ENCODE measurements at places on chromosomes 1 and 21. TPM values are rescaled to one million over a fixed set of nuclear protein-coding genes. Genes with fewer than 3 reads are reported as not detected.

Gene EFNA4
- 10.9 TPM for total RNA-seq

DNA sequence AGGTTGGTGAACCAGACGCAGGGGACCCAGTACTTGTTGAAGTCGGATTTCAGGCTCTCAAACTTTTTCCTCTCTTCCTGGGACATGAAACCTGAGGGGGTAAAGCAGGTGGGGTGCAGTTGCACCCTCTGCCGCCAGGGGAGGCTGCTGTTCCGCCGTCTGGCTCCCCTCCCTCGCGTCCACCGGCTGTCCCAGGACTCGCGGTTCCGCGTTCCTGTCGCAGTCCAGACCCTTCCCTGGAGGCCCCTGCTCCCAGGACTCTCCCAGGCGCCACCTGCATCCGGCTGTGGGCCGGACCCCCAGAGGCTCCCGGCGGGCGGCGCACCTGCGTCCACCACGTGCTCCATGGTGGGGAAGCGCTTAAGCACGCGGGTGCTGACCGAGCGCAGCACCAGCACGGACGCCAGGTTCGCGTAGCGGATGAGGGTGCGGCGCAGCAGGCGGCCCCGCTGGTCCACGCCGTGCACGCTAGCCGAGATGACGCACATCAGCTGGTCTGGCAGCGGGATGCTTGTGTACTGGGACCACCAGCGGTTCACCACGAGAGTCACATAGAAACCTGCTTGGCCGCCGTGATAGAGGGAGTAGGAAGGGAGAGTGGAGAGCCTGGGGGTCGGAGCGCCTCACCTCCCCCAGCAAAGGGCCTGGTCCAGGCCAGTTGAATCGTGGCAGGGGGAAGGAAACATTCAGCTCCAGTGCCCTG lies 1.7 kb downstream of the BEST4 start:
- no peak for DNase-seq

DNA sequence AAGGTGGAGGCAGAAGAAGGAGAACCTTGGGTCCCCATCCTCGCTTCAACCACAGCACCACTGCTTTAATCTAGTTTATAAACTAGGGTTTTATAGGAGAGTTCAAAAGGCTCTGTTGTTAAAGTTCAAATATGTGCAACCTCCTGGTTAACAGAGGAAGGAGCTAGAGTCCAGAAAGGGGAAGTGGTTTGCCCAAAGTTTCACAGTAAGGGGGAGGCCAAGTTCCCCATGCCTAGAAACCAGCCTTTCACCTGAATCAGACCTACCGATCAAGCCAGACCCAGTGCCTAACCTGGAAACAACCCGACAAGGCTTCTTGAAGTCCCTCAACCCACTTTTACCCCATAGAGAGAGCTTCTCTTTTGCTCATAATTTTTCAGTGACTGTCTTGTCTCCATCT lies 106.5 kb downstream of the PLPP3 start:
- no peak for DNase-seq

Gene ESRRG
- total RNA-seq: not detected

Gene KRTAP21-3
- not detected for total RNA-seq

Gene KRTAP7-1
- not detected for total RNA-seq

- no peak for DNase-seq
Observed at GRCh38 chr1:153610334-153610733, 2.6 kb downstream of the S100A16 start.

GRCh38 chr1:92817986-92818764 lies 13.7 kb upstream of the RPL5 start:
- no peak for DNase-seq

Gene CYP4X1
- total RNA-seq: 1.6 TPM

- no peak for DNase-seq
Observed at GRCh38 chr1:111723091-111723806, 15.9 kb downstream of the INKA2 start.

GRCh38 chr1:181044449-181044966 lies 10.7 kb downstream of the MR1 start:
- no peak for DNase-seq

Gene LDLRAD1
- total RNA-seq: not detected

Gene FAM72B
- total RNA-seq: 6.9 TPM

GRCh38 chr1:33045246-33045645 lies 8.6 kb upstream of the AK2 start:
- no peak for DNase-seq

Gene SPAG17
- total RNA-seq: not detected

DNA sequence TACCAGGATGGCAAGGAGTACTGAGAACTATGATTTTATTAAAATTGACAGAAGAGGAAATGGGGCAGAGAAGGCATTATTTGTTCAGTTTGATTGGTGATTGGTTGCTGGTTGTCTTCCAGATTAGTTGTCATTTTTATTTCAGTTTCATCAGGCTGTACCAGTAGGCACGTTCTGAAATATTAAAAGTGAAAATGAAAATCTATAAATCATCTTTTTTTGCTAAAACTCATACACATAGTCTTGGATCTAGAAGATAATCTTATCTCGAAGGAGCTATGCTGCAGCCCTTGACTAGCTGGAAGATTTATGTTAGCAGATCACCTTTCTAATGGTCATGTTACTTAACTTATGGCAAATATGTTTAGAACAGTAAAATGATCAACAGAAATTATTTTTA lies 29.0 kb downstream of the NEK7 start:
- DNase-seq: no peak

DNA sequence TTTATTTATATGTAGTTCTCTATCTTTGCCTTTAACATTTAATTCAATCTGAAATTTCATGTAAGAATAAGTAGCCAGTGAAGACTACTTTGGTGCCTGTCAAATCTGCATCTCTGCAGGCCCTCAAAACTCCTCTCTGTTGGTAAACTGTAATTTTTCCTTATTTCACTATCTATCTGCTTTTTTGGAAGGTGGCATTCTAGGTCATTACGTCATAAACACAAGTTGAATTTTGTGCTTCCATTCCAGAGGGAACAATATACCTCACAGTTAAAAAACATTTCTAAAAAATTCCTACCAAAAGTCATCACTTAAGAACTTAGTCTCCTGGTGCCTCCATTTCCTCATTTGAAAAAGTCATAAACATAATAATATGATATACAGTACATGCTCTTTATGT lies 176.0 kb downstream of the GABPA start:
- DNase-seq: no peak

DNA sequence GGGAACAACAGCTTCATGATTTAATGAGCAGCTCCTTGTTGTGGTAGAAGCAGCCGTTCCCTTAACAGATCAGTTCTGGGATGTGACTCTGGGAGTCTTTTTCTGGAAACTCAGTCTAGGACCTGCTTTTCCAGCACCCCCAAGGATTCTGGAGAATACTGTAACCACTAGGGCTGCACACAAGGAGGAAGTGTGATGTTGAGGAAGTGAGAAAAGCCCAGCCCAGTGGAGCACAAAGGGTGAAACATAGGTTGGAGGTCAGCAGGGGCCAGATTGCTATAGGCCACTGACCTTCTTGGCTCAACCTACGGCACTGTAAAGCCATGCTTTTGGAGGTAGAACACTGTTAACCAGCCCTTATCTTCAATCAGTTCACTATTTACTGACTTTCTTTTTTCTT lies 10.1 kb upstream of the PLA2G5 start:
- DNase-seq: no peak

Gene PTPRC
- total RNA-seq: not detected

Gene NDC1
- total RNA-seq: 29.7 TPM

Gene NTMT2
- not detected for total RNA-seq

Gene CHRM3
- not detected for total RNA-seq

Gene CD48
- total RNA-seq: not detected

DNA sequence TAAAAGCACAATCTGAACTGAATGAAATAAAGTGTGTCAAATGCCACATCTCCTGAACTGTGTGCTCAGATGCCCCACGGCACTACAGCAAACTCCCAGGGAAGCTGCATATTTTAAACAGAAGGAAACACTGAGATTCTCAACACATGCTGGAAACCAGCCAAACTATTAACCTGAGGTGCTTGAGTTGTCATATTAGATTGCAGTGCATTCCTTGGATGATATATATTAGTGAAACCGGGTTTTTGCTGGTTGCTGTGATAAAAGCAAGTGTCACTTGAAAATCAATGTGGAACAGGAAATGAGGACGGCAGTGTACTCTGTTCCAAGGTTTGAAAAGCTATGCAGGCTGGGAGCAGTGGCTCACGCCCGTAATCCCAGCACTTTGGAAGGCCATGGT lies 8.7 kb downstream of the SYNJ1 start:
- DNase-seq: no peak

- DNase-seq: no peak
Observed at GRCh38 chr21:35473496-35473895, 424.4 kb upstream of the RUNX1 start.

Gene OSCP1
- total RNA-seq: 4.5 TPM

Gene MYCL
- total RNA-seq: 3.1 TPM

DNA sequence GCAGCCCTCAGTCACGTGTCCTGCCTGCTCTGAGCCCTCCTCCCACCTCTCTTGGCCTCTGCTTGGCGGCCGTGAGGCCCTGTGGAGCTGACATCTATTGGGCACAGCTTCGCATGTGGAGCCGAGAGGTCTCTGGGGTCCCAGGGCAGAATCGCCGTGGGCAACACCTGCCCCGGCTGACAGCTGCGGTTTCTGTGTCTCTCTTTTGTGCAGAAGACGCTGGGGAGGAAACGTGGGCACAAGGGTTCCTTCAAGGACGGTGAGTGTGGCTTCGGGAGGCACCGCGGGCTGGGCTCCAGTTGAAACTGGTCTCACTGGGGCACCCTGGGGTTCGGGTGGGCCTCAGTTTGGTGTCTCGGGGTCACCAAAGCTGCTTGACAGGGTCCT lies 11.5 kb downstream of the ARHGEF16 start:
- no peak for DNase-seq

- DNase-seq: no peak
Observed at GRCh38 chr1:222250376-222250775, 297.5 kb downstream of the HHIPL2 start.

DNA sequence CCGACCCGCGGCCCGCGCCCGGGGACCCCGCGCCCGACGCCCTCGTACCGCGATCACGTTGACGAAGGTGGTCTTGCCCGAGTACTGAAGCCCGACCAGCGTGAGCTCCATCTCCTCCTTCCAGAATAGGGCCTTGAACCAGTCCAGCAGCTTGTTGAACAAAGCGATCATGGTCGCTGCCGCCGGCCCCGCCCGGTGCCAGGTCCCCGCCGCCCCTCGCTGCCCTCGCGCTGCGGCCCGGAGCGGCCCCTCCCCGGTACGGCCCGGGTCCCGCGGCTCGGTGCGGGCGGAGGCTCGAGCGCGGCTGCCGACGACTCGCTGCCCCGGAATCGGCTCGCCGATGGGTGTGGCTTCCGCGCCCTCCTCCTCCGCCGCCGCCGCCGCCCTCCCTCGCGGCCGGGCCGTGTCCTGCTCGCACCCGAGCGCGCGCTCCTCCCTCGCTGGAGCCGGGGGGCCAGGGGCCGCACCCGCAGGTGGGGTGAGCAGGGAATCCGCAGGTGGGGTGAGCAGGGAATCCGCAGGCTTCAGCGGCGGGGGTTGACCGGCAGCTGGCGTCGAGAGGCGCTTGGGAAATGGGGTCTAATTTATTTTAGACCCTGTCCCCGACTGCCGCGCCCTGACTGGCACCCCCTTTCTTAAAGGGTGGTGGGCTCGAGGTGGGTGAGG lies at the start of gene ARL8A:
Gene ARL8A, minus strand, starts transcription at position 336 of the 666 bp plus-strand sequence. Its CDS starts 165 bp downstream, at position 171.
- DNase-seq: no peak

DNA sequence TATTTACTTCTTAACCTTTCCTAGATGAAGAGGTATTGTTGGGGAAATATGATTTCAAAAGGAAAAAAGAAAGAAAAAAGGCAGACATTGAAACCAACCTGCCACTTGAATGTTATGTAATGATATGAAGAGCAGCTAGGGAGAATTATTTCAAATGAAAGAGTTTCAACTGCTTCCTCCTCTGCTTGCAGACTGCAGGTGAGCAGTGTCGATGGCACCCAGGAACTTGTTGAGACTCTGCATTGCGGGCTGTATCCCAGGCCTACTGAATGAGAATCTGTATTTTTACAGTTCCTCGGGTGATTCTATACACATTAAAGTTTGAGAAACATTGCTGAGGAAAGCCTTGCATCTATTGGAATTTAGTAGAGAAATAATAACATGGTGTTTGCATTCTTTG lies 3.7 kb upstream of the RUNX1 start:
- DNase-seq: no peak

Gene LRRC3
- total RNA-seq: 0.71 TPM

Gene HTR1D
- total RNA-seq: 0.42 TPM

GRCh38 chr1:226990133-226990716 lies 50.1 kb downstream of the COQ8A start:
- DNase-seq: peak; percentile 15

GRCh38 chr1:207581496-207582153 lies 63.3 kb upstream of the CR1L start:
- no peak for DNase-seq

- no peak for DNase-seq
Observed at GRCh38 chr1:154857022-154857421, 13.1 kb downstream of the KCNN3 start.

GRCh38 chr1:9593492-9594465 lies 5.1 kb downstream of the TMEM201 start:
- peak; percentile 65 for DNase-seq

DNA sequence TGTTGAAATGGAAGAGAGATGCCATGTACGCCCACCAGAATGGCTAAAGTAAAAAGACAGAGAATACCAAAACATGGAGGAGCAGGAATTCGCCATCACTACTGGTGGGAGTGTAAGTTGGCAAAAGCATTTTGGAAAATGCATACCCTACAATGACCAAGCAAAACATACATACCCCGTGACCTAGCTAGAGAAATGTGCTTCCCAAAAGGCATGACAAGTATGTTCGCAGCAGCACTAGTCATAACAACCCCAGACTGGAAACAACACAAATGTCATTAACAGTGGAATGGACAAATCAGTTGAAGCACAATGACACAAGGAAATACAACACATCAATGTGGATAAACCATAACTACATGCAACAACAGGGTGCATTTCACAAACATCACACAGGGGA lies 27.2 kb downstream of the SYT2 start:
- DNase-seq: no peak

DNA sequence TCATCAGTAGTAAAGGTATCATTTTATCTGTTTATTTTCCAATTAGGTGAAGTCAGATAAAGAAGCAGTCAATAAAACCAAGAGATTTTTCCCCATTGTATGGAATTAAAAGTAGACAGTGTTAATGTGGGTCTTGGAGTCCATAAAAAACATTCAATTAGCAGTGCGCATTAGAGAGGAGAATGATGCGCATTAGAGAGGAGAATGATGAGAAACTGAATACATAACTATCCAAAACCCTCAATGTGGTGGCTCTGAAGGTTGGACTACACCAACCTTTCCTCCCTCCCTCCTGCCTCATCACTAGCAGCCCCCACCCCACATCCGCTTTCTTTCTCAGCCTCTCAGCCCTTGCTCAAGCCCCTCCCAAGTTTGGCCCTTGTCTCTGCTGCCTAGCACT lies 99.5 kb downstream of the DAB1 start:
- no peak for DNase-seq

Gene CCNL2
- 96.5 TPM for total RNA-seq

Gene ARHGAP29
- 159 TPM for total RNA-seq

DNA sequence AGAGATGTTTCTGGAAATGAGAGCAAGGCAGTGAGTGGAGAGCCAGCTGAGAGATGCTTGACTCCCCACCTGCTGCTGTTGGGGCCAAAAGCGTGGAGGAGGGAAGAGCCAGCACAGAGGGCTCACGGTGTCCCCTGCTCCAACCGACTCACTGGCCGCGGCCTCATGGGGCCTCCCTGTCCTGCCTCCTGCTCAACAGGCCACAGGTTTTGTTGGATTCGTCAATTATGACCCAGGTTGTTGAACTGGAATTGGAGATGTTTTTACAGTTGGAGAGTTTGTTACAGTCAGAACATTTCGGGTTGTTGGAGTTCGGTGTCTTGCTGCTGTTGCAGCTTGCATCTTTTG lies 21.4 kb downstream of the SKI start:
- no peak for DNase-seq

GRCh38 chr1:21165646-21166045 lies 11.1 kb downstream of the EIF4G3 start:
- no peak for DNase-seq

Gene FCRL5
- under 0.01 TPM for total RNA-seq

Gene FCRL6
- not detected for total RNA-seq
